RWPE2 (cell line): ENCODE measurements at places on chromosomes 5 and 9.
A peak's percentile ranks its signal among the peaks of the same experiment; 100 is the strongest.

DNA sequence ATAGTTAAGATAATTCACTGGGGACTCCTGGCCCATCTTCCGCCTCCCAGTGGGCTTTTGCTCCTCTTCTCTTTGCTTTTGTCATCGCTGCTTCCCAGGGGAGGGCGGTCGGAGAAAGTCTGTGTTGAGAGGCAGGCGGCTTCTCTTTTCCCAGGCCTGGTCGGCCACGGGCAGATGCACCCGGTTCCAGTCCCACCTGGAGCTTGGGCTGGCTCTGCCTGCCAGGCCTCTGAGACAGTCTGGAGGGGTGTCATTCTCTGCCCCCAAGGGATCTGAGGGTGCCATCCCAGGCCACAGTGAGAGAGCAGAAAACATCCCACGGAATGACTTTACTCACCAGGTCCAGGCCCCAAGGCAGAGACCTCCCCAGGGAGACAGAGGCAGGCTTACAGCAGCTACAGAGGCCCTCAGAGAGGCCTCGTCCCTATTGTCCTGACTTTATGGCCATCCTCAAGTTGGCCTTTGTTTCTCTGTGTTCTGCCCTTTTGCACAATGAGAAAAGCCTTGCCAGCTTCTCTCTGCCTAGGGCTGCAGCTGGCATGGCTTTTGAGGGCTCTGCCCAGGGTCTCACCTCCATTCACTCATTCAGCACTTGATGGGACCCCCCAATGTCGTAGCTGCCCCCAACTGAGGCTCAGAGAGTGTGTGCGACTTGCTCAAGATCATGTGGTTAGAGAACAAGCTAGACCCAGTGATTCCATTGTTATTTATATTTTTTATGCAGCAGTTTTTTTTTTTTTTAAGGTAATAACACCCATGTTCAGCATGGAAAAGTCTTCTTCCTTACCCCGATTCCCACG, 44.2 kb upstream of the BOD1 start:
- no peak for DNase-seq

GRCh38 chr5:135944967-135945560, 9.7 kb downstream of the LECT2 start:
- no peak for DNase-seq

- no peak for DNase-seq
Observed at GRCh38 chr5:139078345-139078744, 119.8 kb downstream of the SIL1 start.

GRCh38 chr9:83936523-83936922, 15.3 kb upstream of the KIF27 start:
- no peak for DNase-seq

DNA sequence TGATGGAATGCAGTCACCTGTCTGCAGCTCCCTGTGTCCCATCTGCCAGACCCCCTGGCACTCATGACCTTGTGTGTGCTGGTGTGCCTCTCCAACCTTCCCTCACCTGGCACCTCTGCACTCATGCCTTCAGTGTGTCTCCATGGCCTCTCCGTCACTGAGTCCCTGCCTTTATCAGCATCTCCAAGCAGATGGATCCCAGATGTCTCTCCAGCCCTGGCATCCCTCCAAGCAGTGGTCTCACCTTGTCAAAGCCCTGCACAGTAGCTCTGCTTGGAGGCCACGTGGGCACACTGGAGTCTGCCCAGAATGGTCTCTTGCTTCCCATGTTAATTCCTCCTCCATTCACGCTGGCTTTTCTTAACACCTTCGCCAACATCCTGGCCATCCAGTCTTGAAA, 84.8 kb downstream of the DAP start:
- peak; percentile 72 for DNase-seq

- no peak for DNase-seq
Observed at GRCh38 chr9:120242116-120242811, 337.7 kb downstream of the CDK5RAP2 start.

DNA sequence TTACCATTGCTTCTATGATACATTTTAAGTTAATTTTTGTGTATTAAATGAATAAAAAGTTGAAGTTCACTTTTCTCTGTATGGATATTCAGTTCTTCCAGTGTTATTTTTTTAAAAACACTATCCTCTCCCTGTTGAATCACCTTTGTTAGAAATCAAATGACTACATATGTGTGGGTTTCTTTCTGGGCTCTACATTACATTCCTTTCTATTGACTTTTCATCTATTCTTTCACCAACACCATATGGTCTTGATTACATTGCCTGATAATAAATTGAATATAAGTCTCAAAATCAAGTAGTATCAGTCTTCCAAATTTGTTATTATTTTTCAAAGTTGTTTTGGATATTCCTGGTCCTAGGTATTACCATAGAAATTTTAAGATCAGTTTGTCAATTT, 7.3 kb upstream of the RASEF start:
- no peak for DNase-seq

GRCh38 chr9:120654272-120654671, 60.0 kb downstream of the MEGF9 start:
- no peak for DNase-seq

DNA sequence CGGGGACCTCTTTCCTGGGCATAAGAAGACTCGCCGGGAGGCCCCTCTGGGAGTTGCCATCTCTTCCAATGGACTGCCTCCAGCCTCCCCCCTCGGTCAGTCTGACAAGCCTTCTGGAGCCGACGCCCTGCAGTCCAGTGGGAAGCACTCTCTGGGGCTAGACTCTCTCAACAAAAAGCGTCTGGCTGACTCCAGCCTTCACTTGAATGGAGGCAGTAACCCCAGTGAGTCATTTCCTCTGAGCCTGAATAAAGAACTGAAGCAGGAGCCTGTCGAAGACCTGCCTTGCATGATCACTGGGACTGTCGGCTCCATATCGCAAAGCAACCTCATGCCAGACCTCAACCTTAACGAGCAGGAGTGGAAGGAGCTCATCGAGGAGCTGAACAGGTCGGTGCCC, 28.4 kb upstream of the LTC4S start:
- no peak for DNase-seq

DNA sequence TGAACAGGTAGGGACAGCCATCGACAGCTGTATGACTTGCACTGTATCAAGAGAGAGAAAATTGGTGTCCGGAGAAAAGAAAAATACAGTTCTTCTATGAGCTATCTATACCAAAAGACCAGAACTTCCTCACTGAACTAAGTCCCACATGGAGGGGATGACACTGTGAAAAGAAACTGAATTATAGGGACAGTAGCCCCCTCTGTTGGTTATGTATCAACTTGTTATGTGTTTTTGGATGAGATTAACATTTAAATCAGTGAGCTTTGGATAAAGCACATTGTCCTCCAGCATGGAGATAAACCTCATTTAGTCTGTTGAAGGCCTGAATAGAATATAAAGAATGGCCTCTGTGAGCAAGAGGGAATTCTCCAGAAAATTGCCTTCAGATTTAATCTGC, 176.6 kb upstream of the SH3GL2 start:
- no peak for DNase-seq

DNA sequence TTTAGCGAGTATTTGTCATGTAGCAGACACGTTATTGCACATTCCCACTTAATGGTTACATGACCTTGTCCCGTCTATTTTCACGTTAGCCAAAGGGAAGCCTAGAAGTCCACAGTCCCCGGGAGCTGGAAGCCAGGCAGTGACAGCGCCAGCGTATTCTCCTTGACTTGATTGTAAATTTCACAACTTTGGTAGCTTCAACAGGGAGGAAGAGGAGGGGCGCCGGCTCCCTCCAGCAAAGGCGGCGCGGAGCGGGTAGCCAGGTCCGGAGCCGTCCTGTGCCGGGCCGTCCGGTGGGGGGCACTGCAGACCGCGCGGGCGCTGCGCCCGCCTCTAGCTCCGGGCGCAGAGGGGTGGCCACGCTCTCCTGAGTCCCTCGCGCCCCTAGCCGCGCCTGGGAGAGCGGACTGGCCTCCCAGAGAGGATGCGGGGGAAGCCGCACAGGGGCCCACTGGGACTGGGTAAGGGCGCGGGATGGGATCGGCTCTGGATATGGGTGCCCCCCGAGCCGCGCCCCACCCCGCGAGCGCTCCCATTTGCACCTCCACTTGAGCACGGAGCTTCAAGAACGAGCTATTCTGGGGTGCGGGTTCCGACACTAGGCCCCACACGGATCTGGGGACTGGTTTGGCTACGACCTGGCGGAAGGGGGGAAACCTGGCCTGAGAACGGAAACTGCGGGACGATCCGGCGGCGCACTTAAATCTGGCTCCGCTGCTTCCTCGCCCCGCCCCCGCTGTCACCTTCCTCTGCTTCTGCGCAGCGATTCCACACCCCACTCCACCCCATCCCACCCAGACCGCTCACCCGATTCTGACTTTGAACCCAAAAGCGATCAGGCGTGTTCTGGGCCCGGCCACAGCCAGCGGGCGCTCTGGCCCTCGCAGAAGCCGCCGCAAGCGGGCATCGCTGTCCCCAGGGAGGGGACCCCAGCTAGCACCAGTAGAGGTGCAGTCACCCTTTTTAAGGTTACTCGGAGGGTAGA, 23.8 kb downstream of the KLF4 start:
- no peak for DNase-seq

GRCh38 chr9:135343136-135343535, 136.4 kb upstream of the PPP1R26 start:
- peak; percentile 40 for DNase-seq

DNA sequence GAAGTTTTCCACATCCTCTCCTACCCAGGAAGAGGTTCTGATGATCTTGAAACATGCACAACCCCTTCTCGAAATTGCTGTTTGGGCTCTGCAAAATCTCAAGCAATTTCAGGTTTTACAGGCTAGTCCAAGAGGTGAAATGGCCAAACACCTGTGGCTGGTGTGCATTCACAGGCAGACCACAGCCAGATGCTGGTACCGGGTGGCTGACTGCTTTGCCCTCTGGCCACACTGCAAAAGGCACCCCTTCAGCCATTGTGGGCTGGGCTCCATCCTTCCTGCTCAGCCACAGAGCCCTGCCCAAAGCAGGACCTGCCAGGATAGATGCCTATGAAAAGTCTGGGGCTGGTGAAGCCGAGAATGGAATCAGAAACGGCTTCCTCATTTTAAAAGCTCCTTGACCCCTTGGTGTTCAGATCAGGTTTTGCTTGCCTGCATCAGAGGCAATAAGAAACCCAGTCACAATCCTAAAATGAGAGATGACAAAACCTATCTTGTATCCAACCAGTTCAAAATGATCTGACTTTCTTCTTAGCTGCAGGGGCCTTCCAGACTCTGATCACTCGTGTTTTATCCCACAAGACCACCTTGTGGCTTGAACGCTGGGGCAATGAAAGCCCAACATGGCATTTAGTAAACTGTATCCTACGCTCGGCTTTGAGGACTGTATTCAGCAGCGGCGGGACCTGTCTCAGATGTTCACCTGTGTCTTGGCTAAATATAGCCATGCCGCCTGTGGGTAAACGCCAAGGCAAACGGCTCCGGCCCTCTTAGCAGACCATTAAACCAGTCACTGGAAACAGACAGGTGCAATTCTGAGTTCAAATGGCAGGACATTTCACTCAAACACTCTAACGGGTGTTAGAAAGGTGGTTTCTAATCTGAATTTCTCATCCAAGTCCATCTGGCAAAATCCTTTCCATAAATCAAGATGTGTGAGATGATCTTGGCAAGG, 49.6 kb downstream of the EPB41L4B start:
- no peak for DNase-seq

- DNase-seq, result peak; percentile 58
Observed at GRCh38 chr5:178371362-178372111, 138.9 kb upstream of the PHYKPL start.

DNA sequence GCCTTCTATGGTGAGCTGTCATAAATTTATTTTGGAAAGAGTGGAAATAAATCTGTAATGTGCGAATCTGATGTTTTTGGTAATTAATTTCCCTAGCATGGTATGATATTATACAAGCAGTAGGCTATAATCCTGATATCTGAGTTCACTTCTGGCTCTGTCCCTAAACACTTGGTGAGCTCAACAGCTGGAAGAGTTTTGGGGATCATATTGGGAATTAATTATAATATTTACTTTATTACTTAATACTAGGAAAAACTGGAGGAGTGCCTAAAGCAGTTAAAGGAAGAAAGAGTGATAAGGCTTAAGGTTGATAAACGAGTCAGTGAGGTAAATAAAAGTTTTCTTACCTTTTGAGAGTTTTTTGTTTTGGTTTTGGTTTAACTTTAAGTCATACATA, 26.8 kb downstream of the CEP78 start:
- no peak for DNase-seq

DNA sequence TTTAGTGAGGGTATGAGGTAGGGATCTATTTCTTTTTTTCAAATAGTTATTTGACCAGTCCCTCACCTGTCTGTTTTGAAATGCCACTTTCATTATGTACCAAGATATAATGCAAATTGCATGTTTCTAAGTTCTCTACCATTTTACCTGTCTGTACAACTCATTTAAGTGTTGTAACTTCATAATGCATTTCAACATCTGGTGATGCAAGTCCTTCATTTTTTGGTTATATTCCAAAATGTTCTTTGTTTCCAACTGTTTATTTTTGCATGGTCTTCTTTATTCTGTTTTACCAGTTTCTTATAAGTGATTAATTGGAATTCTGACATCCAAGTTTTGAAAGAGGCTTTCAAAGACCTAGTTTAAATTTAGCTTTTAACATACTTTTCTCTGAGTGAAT, 26.8 kb downstream of the TDRD7 start:
- no peak for DNase-seq

DNA sequence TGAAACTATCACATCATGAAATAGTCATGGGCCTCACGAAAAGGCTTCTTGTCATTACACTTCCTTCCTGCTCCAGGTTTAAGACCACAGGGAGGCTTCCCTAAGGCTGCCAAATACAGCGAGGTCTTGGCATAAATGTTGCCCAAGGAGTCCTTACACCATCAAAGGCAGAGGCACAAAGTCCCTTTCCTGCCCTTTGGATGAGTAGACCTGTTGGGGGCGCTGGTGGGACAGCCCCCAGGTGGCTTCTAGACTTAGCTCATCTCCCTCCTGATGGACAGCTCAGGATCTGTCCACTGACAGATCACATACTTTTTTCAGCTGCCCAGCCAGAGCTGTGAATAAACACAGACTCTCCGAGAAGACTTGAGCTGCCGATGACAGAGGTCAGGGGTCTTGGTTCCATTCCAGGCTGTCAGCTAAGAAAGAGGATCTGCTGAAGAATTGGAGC, 15.5 kb upstream of the MEGF9 start:
- DNase-seq, result no peak
